A172 (cell line): ENCODE measurements at places on chromosomes 2 and 18. TPM values are rescaled to one million over a fixed set of nuclear protein-coding genes. Genes with fewer than 3 reads are reported as not detected.

DNA sequence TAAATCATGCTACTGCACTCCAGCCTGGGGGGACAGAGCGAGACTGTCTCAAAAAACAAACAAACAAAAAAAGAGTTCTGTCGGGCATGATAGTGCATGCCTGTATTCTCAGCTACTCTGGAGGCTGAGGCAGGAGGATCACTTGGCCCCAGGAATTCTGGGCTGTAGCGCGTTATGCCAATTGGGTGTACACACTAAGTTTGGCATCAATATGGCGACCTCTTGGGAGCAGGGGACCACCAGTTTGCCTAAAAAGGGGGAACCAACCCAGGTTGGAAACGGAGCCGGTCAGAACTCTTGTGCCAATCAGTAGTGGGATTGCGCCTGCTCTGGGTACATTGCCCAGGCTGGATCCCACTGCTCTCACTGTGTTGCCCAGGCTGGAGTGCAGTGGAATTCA is 49.7 kb downstream of the SDC1 start:
- DNase-seq = no peak

GRCh38 chr2:9178110-9178903 is 28.3 kb upstream of the ASAP2 start:
- no peak for DNase-seq

- DNase-seq = peak; percentile 15
Measured at GRCh38 chr2:25491966-25492532, 150.3 kb upstream of the DNMT3A start.

GRCh38 chr18:5779922-5780321 is 115.4 kb downstream of the TMEM200C start:
- no peak for DNase-seq

DNA sequence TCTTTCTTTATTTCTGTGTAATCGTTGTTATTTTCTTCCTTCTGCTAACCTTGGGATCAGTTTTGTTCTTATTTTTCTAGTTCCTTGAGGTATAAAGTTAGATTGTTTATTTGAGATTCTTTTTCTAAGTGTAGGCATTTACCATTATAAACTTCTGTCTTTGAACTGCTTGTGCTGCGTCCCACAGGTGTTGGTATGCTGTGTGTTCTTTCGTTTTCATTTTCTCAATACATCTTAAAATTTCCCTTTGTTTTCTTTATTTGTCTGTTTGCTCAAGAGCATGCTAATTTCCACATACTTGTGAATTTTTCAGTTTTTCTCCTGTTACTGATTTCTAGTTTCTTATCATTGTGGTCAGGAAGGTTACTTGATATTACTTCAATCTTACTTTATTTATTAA is 873.8 kb upstream of the GCFC2 start:
- no peak for DNase-seq

- DNase-seq = peak; percentile 42
Measured at GRCh38 chr2:118371515-118371914, 283.2 kb downstream of the INSIG2 start.

GRCh38 chr2:46793423-46794416 is 121.9 kb downstream of the MCFD2 start:
- DNase-seq = no peak

DNA sequence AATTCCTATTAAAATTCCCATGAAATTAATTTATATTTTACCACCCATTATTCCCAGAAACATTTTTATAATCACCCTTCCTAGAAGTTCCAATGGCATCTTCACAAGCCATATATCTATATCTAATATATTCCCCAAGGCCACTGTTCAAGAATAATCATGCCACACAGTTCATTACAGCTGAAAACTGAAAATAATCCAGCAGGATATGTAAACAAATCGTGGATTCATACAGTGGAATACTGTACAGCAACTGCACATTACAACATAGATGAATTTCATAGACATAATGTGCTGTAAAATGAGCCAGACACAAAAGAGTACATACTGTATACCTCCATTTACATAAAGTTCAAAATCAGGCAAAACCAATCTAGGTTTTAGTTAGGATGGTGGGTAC is 63.9 kb upstream of the SERPINE2 start:
- DNase-seq = no peak

- DNase-seq = no peak
Measured at GRCh38 chr2:241618296-241618805, 18.6 kb downstream of the THAP4 start.

- peak; percentile 42 for DNase-seq
Measured at GRCh38 chr2:25877431-25878360, 591 bp downstream of the ASXL2 start.

GRCh38 chr2:18719978-18720775 is 130.8 kb upstream of the NT5C1B start:
- DNase-seq = peak; percentile 72

- no peak for DNase-seq
Measured at GRCh38 chr2:134932864-134933526, 14.4 kb downstream of the CCNT2 start.

The WIPF1 gene
- 8.1 and 8.6 TPM in 2 replicates for total RNA-seq

The RESP18 gene
- total RNA-seq = not detected in 2 replicates

The TCF23 gene
- total RNA-seq = not detected in 2 replicates

The SERPINB7 gene
- total RNA-seq = 5.6 and 8.9 TPM in 2 replicates

The G6PC2 gene
- total RNA-seq = not detected in 2 replicates

The UGT1A4 gene
- total RNA-seq = not detected in 2 replicates

The CREB1 gene
- 69.1 and 73.3 TPM in 2 replicates for total RNA-seq
